ENCODE measurements at places on chromosomes 5 and 9.

GRCh38 chr5:153211076-153211475, 279.4 kb upstream of the GRIA1 start:
- no peak for DNase-seq

DNA sequence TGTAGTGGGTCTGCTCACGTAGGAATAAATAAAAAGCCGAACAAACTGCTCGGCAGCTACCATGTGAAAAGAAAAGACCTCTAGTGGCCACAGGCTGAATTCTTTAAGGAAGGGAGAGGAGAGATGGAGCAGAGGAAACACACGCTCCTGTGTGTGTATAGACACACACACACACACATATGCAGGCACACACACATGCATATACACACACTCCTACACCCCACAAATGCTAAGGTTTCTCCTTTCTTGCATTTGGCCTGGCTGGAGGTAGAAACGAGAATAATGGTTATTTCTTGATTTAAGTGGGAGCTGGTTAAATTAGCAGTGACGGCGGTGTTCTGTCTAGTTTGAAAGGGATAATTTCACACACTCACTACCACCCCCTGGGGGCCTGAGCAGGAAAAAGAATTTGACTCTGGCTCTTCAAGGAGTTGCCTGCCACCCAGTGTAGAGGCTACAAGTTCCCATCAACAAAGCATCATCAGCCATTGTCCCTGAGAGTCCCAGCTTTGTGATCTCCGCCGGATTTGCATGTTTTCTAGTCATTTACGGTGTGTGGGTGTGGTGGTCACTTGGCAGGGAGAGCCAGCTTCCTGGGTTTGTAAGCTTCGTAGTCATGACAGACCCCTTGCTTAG, at the start of gene INSYN2B:
INSYN2B (minus strand) TSS at position 78 of the 636 bp plus-strand sequence. CDS start 96,597 bp downstream, outside the sequence.
- peak; percentile 84 for DNase-seq

- no peak for DNase-seq
Observed at GRCh38 chr5:3839151-3839550, 243.5 kb downstream of the IRX1 start.

DNA sequence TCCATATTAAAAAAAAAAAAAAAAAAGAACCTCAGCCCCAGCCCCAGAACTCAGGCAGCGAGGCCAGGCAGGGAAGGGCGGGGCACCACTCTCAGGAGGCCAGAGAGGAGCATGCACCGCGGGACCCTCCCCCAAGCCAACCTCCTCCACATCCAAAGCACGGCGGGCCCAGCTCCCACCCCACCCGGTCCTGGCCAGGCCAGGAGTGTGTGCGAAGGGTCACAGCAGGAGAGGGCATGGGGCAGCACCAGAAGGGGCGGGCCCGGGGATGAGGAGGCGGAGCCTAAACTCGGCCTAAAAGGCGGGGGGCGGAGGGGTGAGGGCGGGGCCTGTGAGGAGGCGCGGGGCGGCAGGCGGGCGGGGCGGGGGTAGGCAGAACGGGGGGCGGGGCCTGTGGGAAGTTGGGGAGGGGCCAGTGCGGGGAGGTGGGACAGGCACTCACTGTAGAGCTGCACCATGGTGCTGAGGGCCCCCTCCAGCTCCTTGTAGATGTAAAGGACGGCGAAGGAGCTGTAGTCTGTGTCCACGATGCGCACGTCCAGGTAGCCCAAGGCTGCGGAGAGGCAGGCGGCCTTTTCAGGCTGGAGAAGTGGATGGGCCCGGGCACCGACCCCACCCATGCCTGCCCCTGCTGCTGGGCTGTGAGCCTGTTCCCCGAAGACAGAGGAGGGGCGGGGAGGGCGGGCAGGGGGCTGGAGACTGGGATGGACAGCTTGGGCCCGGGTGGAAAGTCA, 1.2 kb downstream of the LCN15 start:
- DNase-seq, result no peak

- DNase-seq, result no peak
Observed at GRCh38 chr5:57501414-57502201, 19.0 kb upstream of the ACTBL2 start.

DNA sequence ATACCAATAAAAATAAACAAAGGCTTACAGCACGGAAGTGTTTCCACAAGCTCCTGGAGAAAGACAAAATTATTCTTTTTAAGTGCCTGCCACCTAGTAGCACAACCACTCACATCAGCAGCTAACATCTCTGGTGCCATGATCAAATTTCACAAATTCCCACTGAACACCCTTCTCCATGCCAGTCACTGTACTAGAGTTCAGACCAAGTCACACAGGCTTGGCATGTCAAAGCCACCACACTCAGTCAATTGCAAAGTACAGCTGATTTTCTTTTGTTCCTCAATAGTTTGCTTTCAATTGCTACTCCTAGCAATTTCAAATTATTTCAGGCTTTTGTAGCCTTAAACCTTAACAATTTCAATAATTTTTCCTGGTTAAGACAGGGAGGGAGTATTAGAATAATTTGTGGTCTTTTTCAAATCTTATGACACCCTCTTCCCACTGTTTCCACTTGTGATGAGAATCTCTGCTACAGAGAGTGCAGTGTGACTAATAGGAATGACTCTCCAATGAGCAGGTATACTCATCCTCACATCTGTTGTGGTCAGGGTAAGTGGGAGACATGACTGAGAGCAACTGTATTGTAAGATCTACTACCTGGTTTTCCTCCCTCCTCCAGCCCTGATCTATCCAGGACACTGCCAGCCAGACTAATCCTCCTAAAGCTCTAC, 46.2 kb downstream of the RNF145 start:
- peak; percentile 67 for DNase-seq

- no peak for DNase-seq
Observed at GRCh38 chr9:111066468-111066867, 28.2 kb upstream of the LPAR1 start.

- peak; percentile 31 for DNase-seq
Observed at GRCh38 chr9:94554439-94555331, at the start of gene PCAT7. Gene PCAT7 (plus strand): TSS chr9:94555083.

GRCh38 chr5:112878760-112879159, 17.7 kb downstream of the SRP19 start:
- DNase-seq, result no peak

DNA sequence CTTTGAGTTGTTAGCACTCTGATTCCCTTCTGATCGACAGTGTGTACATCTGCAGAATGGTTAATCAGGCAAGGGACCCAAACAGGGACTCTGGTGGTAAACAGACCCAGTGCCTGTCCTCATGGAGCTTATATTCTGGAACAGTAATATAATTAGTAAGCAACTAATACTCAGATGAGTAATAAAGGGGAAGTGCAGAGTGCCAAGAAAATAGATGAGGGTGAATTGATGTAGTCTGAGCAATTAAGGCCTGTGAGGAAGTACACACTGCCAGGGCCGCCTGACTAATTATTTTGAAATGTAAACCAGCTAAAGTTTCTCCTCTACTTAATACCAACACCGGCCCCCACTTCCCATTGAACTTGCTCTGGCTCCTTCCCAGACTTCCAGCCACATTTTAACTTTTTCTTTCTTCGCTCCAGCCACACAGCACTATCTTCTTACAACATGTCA, 4.2 kb downstream of the DHX29 start:
- no peak for DNase-seq

DNA sequence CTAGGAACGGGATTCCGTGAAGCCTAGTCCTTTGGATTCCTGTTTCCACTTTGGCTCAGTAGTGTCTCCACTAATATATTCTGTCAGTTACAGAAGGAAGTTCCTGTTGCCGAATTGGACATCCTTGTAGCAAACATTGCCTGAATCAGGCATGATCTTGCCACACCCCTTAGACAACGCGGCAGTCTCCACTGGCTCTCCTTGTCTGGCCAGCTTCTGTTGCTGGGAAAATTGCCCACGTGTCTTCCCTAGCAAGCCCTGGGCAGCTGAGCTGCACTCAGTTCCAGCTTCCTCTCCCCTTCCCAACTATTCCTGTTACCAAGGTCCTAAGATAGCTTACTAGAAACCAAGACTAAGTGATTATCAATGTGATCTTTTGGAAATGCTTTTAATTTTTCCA, 316.6 kb upstream of the RIOK2 start:
- no peak for DNase-seq

- DNase-seq, result no peak
Observed at GRCh38 chr9:93229636-93230035, 45.7 kb downstream of the WNK2 start.

DNA sequence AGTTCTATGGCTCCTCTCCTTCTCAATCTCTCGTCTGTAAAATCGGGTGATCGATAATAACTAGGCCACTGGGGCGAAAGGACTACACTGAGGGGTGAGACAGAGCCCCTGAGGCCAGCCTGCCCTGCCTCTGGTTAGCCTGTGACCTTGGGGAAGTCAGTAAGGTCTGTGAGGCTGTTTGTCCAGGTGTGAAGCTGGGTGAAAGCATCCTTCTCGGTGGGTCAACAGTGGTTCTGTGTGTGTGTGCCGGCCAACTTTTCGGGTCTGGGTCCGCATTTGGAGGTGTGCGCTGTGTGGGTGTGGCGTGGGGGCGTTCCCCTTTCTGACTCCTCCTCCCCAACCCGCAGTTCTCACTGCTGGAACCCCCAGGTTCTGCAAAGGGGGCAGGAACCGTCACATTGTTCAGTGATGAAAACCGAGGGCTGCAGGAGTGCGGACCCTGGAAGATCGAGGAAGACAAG, 5.0 kb upstream of the RNF44 start:
- DNase-seq, result no peak

- no peak for DNase-seq
Observed at GRCh38 chr9:131418143-131419025, 24.5 kb downstream of the PRRC2B start.

- DNase-seq, result no peak
Observed at GRCh38 chr5:151632524-151632923, 41.4 kb upstream of the FAT2 start.
